ENCODE measurements at places on chromosomes 7 and 10.

DNA sequence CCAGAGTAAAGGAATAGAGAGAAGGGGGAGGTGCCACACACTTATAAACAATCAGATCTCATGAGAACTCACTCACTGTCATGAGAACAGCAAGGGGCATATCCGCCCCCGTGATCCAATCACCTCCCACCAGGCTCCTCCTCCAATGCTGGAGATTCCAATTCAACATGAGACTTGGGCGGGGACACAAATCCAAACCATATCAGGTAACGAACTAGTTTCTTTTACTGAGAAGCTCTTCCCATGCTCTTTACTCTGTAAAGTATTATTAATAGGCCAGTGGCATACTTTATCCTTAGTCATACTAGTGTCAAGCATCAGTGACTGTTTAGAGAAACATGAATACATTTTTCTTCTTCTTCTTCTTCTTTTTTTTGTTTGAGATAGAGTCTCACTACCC lies 39.4 kb upstream of the ZNF488 start:
- DNase-seq: no peak

DNA sequence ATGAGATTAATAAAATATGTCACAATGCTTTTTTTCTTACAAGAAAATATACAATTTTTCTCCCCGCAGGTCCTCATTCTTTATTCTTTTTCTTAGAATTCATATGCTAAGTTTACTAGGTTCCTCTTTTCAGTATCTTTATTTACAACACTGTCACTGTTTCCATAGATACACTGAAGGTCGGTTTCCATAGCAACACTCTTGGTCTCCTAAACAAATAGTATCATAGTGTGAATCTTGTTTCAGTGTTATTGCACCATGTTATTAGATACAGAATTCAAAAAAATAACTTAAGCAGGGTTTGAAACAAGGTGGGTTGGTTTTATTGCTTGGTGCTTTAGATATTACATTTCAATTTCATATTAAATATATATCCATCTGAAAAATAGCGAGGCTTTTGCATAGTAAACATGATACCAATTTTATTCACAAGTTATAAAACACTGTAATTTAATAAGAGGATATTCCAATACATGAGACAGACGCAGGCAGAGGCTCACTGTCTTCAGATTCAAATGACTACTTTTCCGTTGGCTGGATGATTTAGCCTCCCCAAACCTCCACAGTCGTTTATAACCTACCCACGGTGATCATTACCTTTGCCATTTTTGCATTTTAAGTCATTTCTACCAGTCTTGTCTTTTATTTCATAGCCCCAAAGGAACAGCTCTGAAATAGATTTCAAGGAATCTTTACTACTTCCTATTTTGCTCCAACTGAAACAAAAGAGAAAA lies 88.9 kb upstream of the KLF6 start:
- DNase-seq: peak; percentile 83

DNA sequence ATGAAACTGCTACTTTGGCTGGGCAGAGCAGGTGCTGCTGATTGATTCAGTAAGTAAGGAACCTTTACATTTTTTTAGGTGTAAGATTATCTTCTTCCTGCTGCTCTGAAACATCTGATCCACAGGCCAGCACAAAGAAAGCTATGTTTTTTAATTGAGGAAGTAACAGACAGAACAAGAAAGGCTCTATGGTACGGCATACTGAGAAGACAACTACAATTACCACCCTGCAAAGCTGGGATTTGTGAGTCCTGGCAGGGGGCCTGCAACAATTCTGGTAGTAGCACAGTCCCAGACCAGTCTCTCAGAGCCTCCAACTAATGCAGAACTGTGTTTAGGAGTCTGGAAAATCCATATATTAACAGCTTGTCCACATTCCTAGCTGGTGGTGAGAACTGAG lies 103.0 kb upstream of the LRRTM3 start:
- no peak for DNase-seq

DNA sequence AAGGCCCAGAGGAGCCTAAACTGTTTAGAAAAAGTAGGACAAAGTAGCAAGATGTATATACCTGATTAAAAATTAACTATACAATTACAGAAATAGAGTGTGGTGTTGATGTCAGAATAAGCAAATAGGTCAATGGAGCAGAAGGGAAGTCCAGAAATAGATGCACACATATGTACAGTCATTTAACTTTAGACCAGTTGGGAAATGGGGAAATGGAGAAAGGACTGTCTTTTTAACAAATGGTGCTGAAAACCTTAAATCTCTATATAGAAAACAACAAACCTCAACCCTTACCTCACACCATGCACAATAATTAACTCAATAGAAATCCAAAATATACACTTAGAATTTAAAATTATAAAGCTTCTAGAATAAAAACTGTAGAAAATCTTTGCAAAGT lies 72.2 kb downstream of the CH25H start:
- DNase-seq: no peak

GRCh38 chr7:115060095-115060870 lies 138.4 kb downstream of the MDFIC start:
- peak; percentile 6 for DNase-seq

DNA sequence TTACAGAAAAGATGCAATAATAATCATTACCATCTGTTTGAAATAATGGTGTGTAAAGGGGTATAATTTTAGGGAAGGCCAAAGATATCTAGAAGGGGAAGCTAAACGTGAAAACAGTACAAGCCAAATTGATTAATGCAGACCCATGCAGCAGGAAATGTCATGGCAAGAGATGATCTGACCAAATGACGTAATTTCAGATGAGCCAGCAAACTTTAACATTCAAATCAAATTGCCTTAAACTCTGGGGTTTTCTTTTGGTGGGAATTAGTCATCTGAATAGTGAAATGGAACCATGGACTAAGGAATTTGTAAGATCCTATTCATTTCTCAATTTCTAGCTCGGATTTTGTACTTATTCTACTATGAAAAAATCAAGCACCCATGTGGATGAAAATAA lies 21.4 kb upstream of the SCIN start:
- no peak for DNase-seq

All from germinal center (tissue), 1 donor.